Pulmonary artery endothelial cell (primary cell): ENCODE measurements at places on chromosomes 6 and 20.
A peak's percentile ranks its signal among the peaks of the same experiment; 100 is the strongest.

DNA sequence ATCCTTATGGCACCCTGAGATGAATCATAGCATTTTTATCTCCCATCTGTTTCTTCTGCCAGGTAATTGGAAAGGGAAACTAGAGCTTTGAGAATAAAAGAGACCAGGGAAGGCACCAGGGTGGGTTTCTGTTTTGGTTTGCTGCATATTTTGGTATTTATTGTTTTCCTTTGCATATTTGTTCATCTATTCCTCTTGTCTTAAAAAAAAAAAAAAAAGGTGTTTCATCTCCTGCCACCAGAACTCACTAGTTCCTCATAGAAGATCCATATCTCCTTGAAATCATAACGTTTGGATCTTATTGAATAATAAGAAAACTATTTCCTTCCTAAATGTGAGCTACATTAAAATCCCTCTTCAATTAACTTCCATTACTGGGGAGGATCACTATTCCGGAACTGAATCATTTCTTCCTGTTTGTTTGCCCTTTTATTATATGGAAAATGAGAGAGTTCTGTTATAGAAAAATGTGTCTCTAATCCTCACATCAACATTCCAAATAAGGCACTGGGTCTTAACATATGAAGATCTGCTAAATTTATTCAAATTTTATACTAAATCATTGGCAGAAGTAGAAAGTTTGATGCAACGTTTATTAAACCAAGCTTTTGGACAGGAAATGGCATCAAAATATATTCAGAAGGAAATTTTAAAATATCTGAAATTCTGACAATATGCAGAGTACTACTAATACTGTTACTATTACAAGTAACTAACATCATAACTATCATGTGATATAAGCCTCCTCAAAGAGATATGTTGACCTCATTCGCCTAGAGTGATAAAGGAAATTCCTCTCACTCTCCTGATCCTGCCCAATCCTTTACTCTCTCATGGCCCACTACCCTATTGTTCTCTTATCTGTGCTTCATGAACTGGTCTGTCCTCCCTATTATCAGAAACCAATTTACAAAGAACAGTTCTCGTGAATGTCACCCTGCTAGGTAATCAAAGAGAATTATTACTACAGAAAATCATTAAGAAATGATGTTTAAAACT lies 229.4 kb upstream of the RSPO3 start:
- DNase-seq: peak; percentile 41

GRCh38 chr20:62918147-62918546 lies 8.2 kb downstream of the DIDO1 start:
- no peak for DNase-seq

- DNase-seq: no peak
These were observed 836.0 kb downstream of the MAFB start for GRCh38 chr20:39853050-39853449.

GRCh38 chr20:46757754-46758678 lies 48.6 kb downstream of the SLC2A10 start:
- no peak for DNase-seq

- DNase-seq: no peak
These were observed 281.8 kb downstream of the NRN1 start for GRCh38 chr6:5724911-5725310.

- DNase-seq: no peak
These were observed 230.1 kb downstream of the SYNDIG1 start for GRCh38 chr20:24699321-24700165.

DNA sequence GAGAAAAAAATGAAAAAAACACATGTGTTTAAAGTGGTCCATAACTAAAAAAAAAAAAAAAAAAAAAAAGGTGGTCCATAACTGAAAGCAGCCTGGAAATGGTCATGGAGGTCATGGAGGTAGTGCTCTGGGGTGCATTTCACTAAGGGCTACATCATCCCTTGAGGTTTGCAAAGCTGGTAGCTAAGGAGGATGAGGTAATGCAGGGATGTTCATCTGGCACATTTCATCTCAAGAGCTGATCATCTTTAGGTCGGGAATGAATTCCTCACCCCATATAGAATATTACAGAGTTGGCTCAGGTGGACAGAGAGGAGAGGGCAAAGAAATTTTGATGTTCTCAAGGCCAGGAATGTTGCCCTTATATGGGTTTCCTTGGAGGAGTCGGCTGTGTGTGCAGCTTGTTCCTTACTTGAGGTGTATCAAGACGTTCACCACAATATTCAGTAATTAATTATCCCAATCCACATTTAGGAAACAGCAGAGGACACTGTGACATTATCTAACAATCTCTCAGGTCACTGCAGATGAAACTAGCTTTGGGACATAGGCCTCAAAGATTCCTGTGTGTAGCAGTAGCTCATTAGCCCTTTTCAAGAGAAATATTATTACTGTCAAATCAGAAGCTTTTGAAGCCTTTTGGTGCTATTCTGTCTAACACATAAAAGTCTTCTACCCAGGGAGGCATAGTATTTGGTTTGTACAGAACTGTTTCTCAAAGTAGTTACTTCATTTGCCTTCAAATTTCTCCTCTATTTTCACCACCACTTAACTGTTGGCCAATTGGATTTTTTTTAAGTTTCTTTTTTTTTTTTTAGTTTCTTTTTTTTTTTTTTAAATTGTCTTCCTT lies 46.8 kb downstream of the CYP24A1 start:
- no peak for DNase-seq

DNA sequence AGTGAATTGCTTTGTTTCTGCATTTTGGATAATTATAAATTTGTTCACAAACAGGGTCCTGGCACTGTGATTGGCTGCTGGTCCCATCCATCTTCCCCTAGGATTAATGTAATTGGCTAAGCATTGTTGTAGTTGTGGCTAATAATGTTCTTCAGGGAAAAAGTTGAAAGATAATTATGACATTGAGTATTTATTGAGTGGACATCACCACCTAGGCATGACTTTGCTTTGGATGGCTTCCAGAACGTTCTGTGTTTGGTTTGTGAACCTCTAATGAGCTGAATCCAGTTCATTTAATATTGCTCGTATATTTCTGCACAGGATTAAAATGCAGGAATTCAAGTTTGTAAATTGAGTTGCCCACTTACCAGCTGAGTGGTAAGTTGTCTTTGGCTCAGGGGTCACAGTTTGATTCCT lies 55.1 kb downstream of the ARID1B start:
- no peak for DNase-seq

- DNase-seq: no peak
These were observed 219.3 kb upstream of the RNF217 start for GRCh38 chr6:124742971-124743370.
